Esophagus mucosa (tissue), 1 donor: ENCODE measurements at places on chromosomes 5 and 9. TPM values are rescaled to one million over a fixed set of nuclear protein-coding genes. Genes with fewer than 3 reads are reported as not detected.

Gene PDLIM4
- total RNA-seq, result 26.9 TPM

GRCh38 chr5:115377468-115378217 lies 81.2 kb upstream of the CCDC112 start:
- ATAC-seq, result peak; percentile 57

GRCh38 chr5:9852671-9853070 lies 222.5 kb upstream of the TAS2R1 start:
- ATAC-seq, result no peak

GRCh38 chr9:126049896-126050604 lies 276.6 kb upstream of the MVB12B start:
- no peak for ATAC-seq
